MCF 10A (cell line): ENCODE measurements at places on chromosomes 3 and 15. TPM values are rescaled to one million over a fixed set of nuclear protein-coding genes. Genes with fewer than 3 reads are reported as not detected.

C3orf49 gene
- total RNA-seq = not detected in 2 replicates

CAPN3 gene
- 4.7 and 7.5 TPM in 2 replicates for total RNA-seq

SLC2A2 gene
- not detected in 2 replicates for total RNA-seq

SLC28A1 gene
- total RNA-seq = not detected in 2 replicates

TMEM43 gene
- 120 and 124 TPM in 2 replicates for total RNA-seq

APOD gene
- 0.83 and 1.9 TPM in 2 replicates for total RNA-seq

KLHL40 gene
- not detected in 2 replicates for total RNA-seq

FOXB1 gene
- total RNA-seq = not detected in 2 replicates

PYGO1 gene
- total RNA-seq = 3.9 and 5.1 TPM in 2 replicates

HIGD2B gene
- total RNA-seq = not detected in 2 replicates

ROPN1 gene
- total RNA-seq = not detected in 2 replicates

SNX22 gene
- 0.16 and 0.25 TPM in 2 replicates for total RNA-seq

PRSS50 gene
- not detected in 2 replicates for total RNA-seq

GCNT3 gene
- total RNA-seq = not detected in 2 replicates

SAMD7 gene
- total RNA-seq = not detected in 2 replicates
